HepG2 (cell line): ENCODE measurements at places on chromosomes 3 and 15. TPM values are rescaled to one million over a fixed set of nuclear protein-coding genes. Genes with fewer than 3 reads are reported as not detected.

SOX14 gene
- total RNA-seq = not detected in 2 replicates

SERPINI2 gene
- not detected in 2 replicates for total RNA-seq

CLDN18 gene
- not detected in 2 replicates for total RNA-seq

THRB gene
- total RNA-seq = 22.7 and 30.1 TPM in 2 replicates

CFAP44 gene
- 0.90 and 4.7 TPM in 2 replicates for total RNA-seq

MESP1 gene
- not detected in 2 replicates for total RNA-seq

DNA sequence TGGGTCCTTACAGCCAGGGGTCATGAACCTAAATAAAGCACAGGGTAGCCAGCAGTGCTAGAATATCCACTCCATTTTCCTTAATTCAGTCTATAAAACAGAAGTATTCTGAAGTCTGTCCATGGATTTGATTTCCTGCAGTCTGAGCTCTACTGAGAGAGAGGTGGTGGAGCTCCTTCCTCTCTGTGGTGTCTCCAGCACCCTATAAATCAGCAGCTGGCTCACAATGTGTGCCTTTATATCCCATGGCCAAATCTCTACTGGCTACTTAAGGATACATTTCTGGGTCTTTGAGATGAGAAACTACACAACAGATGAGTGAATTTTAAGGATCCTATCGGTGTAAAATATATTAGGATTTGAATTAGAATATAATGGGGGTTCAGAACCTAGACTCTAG lies 339.9 kb upstream of the RBMS3 start:
- no peaks in the 10 kb centered on the region for H3K36me3 ChIP-seq
- no peak overlapping the region for H3K27ac ChIP-seq
- H3K27me3 ChIP-seq = no peaks in the 10 kb centered on the region; the same call in 1 of the 2 replicates
- no peak for DNase-seq
- H3K4me3 ChIP-seq = no peak overlapping the region

- H3K4me1 ChIP-seq = no peaks in the 10 kb centered on the region
- DNase-seq = no peak
- H3K27me3 ChIP-seq = no peaks in the 10 kb centered on the region
- no peaks in the 10 kb centered on the region for H3K36me3 ChIP-seq
- no peak overlapping the region for H3K4me3 ChIP-seq
Observed at GRCh38 chr3:180329187-180329586, 272.8 kb upstream of the TTC14 start.

DNA sequence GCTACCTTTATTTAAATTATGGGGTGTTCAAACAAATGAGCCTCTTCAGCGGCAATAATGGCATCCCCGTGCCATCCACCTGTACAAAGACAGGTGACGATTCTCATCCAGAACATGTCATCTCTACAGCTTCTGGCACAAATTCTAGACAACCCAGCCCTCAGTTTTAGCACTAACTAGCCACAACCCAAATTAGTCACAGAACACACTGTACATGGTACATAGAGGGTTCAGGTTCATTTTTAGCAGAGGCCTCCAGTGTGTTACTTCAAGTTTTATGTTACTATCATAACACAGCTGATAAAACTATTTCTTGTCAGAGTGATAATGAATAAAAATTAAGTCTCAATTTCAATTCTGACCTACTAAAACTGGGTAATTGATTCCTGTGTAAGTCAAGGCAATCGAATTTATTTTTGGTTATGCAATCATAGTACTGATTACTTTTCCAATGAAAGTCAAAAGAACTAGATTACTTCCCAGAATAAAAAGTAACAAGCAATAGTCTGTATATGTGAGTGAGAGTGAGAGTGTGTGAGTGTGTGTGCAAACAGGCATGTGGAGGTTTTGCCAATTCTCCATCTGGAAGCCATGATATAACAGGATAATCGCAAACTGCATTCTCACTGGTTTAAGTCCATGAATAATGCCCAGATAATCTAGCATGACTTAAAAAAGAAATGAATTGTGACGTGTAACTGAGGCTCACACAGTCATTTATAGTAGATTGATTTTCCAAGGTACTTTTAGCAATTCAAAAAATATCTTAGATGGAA lies 37.4 kb downstream of the SHQ1 start:
- H3K36me3 ChIP-seq = peaks cover 2% of the 10 kb centered on the region; the same call in 1 of the 2 replicates
- no peaks in the 10 kb centered on the region for H3K4me1 ChIP-seq
- no peaks in the 10 kb centered on the region for H3K27me3 ChIP-seq
- no peak overlapping the region for H3K27ac ChIP-seq
